ENCODE measurements at places on chromosomes 3 and 15.
A peak's percentile ranks its signal among the peaks of the same experiment; 100 is the strongest.

DNA sequence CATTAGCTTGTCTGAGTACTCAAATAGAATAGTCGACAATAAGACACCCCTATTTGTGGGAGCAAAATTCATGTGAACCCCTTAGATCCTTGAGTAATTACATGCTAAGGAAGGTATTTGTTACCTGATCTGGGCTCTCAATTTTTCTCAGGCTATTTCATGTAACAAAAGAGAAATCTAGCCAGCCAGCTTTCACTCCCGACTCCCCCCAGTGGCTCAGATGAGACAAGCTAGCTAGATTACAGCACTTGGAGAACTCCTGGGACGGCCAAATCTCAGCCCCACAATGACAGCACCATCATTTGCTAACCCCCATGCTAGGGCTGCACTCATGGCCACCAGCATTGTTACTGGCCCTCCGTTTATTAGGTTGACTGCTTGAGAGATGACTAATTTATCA, 41.3 kb downstream of the GLDN start:
- no peak for DNase-seq

- no peak for DNase-seq
Observed at GRCh38 chr3:38136393-38136776, 542 bp downstream of the ACAA1 start.

GRCh38 chr15:92846741-92847140, 53.4 kb upstream of the CHD2 start:
- DNase-seq, result no peak

DNA sequence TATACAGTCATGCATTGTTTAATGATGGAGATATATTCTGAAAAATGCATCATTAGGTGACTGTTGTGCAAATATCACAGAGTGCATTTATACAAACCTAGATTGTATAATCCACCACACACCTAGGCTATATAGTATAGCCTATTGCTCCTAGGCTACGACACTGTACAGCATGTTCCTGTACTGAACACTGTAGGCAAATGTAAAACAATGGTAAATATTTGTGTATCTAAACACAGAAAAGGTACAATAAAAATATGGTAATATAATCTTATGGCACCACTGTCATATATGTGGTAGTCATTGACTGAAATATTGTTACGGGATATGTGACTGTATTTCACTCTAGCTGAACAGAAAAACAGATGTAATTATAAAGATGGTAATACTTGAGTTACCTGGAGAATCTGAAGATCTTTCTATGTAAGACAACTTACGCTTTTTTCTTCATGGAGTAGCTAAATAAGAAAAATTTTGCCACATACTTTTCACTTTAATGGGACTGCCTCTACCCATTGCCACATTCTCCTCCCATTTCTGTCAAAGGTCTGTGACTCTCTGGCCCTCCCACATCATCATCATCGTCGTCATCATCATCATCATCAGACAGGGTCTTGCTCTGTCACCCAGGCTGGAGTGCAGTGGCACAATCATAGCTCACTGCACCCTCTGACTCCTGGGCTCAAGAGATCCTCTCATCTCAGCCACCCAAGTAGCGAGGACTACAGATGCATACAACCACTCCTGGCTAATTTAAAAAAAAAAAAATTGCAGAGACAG, 7.2 kb downstream of the PCOLCE2 start:
- DNase-seq, result no peak

DNA sequence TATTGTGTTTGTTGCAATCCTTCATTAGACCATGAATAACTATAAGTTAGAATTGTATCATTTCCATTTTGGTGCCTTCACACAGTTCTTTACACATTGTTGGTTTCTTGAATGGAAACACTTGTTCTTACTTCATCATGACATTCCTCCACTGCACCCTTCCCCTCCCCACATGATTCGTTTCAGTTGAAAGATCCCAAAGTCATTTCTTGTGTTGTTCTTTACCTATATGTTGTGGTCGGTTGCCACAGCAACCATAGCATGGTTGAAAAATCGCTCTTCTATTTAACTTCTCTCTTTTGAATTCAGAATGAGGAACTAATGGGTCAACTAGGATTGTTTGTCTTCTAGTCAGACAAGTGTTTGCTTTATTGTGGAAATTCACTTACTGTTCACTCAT, 103.3 kb downstream of the IL1RAP start:
- DNase-seq, result peak; percentile 20

GRCh38 chr3:35492841-35493240, 146.5 kb upstream of the ARPP21 start:
- DNase-seq, result no peak

DNA sequence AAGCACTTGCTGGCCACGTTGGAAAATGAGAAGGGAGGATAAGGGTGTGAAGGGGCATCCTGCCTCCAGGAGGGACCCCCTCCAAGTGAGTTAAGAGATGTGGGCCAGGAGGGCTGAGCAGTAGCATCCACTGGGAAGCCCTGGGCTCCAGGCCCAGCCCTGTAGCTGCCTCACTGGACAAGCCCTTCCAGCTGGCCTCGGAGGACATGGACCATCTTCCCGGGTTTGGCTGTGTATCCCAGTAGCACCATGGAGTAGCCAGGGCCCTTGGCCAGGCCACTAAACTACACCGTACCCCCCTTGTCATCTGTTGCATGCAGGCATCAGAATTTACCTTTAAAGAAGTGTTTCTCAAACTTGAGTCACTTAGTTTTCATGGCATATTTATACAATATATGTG, 29.4 kb upstream of the ALDH1L1 start:
- DNase-seq, result no peak

- DNase-seq, result no peak
Observed at GRCh38 chr3:120093911-120094775, at the start of gene GSK3B. Gene GSK3B (minus strand): TSS chr3:120094447. CDS start chr3:120093434, 1,013 bp downstream.

DNA sequence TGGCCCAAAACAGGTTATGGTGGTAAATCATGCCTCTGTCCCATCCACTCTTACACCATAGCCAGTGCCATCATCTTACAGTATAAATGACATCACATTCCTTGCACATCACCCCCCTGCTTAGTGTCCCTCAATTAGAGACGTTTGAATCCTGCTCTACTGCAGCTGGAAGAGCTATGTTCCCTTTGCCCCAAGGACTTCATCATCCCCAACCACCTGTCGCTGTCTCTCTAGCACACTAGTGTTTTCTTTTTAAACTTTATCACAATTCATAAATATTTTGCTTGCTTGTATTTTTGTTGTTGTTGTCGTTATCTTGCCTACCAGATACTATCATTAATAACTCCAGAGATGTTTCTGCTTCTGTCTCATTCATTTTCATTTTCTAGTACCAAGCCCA, 28.7 kb downstream of the SPTSSB start:
- DNase-seq, result no peak

DNA sequence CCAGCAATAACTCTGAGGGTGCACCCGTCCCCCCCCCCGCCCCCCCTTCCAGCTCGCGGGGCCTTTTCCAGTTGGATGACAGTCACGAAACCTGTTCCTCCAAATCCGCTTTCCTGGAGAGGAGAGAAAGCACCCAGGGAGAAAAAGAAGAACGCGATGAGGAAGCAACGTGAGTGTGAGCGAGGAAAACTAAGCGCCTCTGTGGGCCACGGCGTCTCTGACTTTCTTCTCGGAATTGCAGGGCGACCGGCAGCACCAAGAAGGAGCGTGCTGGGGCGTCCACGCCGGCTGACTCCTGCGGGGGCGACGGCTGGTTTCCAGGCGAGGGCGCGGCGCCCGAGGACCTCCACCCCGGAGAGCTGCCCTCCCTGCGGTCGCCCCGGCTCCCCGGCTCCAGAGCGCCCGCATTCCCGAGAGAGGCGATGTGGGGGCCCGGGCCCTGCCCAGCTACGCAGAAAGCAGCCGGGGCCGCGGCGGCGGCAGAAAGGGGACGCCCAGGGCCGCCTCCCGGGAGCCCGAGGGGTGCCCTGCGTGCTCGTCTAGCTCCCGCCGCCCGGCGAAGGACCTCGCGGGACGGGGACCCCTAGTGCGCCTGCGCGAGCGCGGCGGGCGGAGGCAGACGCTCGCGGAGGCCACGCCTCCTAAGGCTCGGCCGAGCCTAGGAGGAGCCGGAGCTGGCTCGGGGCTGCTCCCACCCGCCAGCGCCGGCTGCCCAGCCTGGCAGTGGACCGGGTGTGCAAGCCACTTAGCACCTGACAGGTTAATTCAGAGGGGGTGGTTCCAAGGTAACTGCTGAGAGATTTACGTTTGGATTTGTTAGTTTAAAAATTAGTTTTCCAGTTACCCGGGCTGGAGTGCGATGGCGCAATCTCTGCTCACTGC, 15.3 kb upstream of the ADIPOQ start:
- peak; percentile 47 for DNase-seq

DNA sequence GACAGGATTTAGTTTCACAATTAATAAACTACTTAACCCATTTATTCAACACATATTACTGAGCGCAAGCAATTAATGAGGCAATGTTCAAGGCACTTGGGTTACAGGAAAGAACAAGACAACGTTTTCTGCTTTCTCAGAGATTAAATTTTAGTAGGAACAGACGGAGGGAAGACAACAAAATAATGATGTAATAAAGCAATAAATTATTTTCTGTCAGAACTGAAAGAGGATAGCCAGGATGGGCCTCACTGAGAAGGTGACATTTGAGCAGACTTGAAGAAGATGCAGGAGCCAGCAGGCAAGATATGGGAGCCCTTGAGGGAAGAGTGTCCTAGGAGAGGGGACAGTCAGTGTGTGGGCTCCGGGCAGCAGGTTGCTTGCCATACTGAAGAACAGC, 11.3 kb upstream of the RPL14 start:
- DNase-seq, result no peak

- DNase-seq, result no peak
Observed at GRCh38 chr3:62798000-62798399, 77.2 kb downstream of the CADPS start.

- DNase-seq, result no peak
Observed at GRCh38 chr3:46946416-46946815, 30.1 kb downstream of the CCDC12 start.

DNA sequence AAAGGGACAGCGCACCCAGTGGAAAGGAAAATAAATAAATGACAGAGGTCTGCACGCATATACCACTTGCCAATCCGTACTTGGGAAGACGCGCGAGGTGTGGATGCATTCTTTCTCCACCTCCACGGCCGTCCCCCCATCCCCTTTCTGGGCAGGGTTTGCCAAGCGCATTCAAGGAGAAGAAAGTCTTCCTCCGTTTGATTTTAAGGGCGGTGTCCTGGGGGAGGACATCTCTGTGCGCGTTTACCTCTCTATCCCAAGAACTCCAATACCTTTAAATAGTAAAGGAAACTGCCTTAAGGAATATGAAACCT, 576 bp upstream of the MB21D2 start:
- DNase-seq, result no peak

- DNase-seq, result no peak
Observed at GRCh38 chr15:28979208-28979841, 93.6 kb downstream of the APBA2 start.

Measured in forelimb muscle (tissue), 1 donor.